Activated CD4-positive, alpha-beta T cell treated with anti-CD3 and anti-CD28 coated beads, Interleukin-2, amount 50 U/mL, for 4 hours (primary cell): ENCODE measurements at places on chromosomes 7 and 10.

DNA sequence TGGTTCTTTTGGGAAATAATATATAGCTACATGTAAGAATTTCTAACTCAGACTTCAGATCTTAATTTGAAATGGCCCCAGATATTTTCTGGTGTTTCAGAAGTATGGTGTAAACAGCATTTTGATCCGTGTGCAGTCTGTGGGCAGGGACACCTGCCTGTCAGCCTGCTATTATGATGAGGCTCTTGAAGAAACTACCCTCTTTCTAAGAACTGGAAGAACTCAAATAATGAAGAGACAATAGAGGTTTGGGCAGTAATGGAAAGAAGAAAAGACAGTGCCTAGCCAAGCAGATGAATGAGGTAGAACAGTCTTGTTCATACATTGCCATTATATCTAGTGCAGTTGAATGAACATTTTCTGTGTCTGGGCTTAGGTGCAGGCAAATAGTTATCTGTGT is 256.6 kb downstream of the ARHGAP21 start:
- DNase-seq, result no peak

GRCh38 chr10:16120563-16120962 is 260.3 kb upstream of the MINDY3 start:
- no peak for DNase-seq

- DNase-seq, result no peak
Observed at GRCh38 chr10:6114299-6114698, 25.5 kb downstream of the RBM17 start.

GRCh38 chr10:74081192-74081803 is 69.3 kb downstream of the AP3M1 start:
- DNase-seq, result peak; percentile 29

GRCh38 chr7:139153832-139154231 is 44.3 kb upstream of the ZC3HAV1 start:
- no peak for DNase-seq
